ENCODE measurements at places on chromosomes 11 and 22.

GRCh38 chr11:1887451-1888346 is 4.0 kb downstream of the PRR33 start:
- no peak for DNase-seq

- no peak for DNase-seq
These were observed 4.4 kb downstream of the HPS4 start for GRCh38 chr22:26479043-26479791.

DNA sequence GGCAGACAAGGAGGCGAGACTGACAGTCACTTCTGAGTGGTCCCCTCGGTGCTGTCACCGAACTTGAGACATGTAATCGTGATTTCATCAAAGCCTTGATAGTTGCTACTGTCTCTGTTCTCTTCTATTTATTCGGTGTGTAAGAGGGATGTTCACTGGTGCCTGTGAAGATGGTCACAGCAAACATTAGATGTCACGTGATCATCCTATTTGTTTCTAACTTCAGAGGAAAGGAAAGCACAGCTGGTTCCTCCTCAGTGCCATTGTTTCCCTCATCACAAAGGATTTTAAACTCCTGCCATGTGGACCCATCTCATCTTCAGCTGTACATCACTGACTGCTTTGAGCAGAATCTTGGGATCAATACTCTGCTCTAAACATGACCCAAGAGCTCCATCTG is 73.1 kb upstream of the CLMP start:
- DNase-seq: no peak

- DNase-seq: no peak
These were observed 2.1 kb downstream of the C11orf16 start for GRCh38 chr11:8930456-8931175.

Data from AG09309 (cell line).